Suprapubic skin (tissue), 4 donors: ENCODE measurements at places on chromosomes 6 and 20. TPM values are rescaled to one million over a fixed set of nuclear protein-coding genes. Genes with fewer than 3 reads are reported as not detected.

GRCh38 chr6:161349886-161350285 lies 76.0 kb upstream of the AGPAT4 start:
- no peaks in the 10 kb centered on the region for H3K4me1 ChIP-seq
- H3K27me3 ChIP-seq: no peaks in the 10 kb centered on the region
- no peak for DNase-seq
- no peak overlapping the region for H3K4me3 ChIP-seq
- no peak overlapping the region for H3K27ac ChIP-seq

DNA sequence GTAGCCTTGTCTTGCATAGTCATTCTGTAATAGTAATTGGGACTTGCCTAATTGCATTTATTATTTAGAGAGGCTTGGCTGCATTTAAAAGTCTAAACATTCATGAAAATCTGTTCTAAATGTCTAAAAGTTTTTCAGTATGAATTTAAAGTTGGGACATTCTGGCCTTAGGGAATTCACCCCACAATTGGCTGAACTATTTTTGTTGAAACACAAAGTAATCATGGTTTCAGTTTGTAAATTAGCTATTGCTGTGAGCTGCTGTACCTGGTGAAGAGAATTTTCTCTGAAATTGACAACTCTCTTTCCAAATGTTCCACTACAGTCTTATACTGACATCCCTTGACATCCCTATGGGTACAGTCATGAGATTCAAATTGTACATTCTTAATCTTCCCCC lies 253.0 kb downstream of the FARS2 start:
- no peak overlapping the region for H3K27ac ChIP-seq
- H3K27me3 ChIP-seq: no peaks in the 10 kb centered on the region
- no peak overlapping the region for H3K4me3 ChIP-seq
- no peaks in the 10 kb centered on the region for H3K4me1 ChIP-seq
- DNase-seq: no peak

- no peak overlapping the region for H3K27ac ChIP-seq
- H3K4me3 ChIP-seq: no peak overlapping the region
- H3K36me3 ChIP-seq: no peaks in the 10 kb centered on the region
- no peaks in the 10 kb centered on the region for H3K27me3 ChIP-seq
These were observed 27.1 kb downstream of the RNF217 start for GRCh38 chr6:124989136-124989983.

DNA sequence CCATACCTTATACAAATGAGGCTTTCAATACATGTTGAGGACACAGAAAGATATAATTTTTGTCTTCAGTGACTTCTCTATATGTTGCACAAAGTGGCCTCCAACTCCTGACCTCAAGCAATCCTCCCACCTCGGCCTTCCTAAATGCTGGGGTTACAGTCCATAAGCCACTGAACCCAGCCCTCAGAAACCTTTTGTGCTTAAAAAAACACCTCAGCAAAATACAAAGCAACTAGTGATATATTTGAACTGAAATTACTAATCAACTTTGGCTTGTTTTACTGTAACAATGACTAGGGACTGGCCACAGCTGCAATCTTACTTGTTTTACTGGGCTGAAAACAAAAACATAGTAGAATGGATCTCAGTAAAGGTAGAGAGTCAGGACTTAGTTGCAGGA lies 3.2 kb upstream of the ZNF184 start:
- H3K27me3 ChIP-seq: no peaks in the 10 kb centered on the region
- no peaks in the 10 kb centered on the region for H3K36me3 ChIP-seq
- no peak overlapping the region for H3K4me3 ChIP-seq
- no peak for DNase-seq
- H3K4me1 ChIP-seq: peaks cover 31% of the 10 kb centered on the region
- no peak overlapping the region for H3K27ac ChIP-seq

DNA sequence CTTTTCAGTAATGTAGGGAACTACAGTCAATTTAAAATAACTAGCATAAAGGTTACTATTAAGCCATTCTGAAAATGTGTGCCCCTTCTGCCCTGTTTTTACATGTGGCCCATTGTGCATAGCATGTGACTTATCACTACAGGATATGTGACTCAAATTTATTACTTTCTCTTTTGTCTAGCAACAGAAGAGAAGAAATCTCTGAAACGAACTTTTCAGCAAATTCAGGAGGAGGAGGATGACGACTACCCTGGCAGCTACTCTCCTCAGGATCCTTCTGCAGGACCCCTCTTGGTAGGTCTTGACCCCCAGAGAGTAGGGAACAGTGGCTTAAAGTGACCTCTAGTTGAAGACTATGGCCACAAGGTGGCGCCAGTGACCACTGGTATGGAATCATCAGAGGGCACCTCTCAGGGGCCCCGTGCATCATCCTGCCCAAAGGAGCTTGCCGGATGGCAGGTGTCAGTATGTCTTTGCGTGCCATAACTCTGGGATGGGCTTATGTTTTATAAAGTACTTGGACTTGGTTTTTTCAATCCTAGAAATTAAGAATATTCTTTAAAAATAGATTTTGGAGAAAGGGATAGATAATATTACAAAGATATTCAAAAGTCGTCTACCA lies 23.9 kb downstream of the RPRD1B start:
- peaks cover 64% of the 10 kb centered on the region for H3K36me3 ChIP-seq
- no peaks in the 10 kb centered on the region for H3K4me1 ChIP-seq
- H3K4me3 ChIP-seq: no peak overlapping the region
- no peak overlapping the region for H3K27ac ChIP-seq
- H3K27me3 ChIP-seq: no peaks in the 10 kb centered on the region

ABCC10 gene
- 39.1 TPM for total RNA-seq
